ENCODE measurements at places on chromosomes 3 and 15.
A peak's percentile ranks its signal among the peaks of the same experiment; 100 is the strongest.

DNA sequence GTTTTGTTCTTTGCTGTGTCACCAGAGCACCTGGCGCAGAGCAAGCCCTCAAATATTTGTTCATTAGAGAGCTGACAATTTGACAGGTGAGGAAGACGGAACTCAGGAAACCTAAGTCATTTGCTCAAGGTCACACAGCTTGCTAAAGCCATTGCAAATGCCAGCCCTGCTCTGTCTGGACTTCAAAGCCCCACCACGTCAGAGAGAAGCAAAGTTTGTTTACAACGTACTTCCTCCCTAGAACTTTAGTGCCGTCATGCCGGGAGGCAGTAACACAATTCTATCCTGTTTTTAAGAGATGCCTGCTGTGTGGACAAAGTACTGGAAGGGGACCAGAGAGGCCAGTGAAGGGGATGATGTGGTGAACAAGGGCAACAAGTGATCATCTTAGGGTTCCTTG, 216.6 kb upstream of the PRICKLE2 start:
- DNase-seq = no peak

DNA sequence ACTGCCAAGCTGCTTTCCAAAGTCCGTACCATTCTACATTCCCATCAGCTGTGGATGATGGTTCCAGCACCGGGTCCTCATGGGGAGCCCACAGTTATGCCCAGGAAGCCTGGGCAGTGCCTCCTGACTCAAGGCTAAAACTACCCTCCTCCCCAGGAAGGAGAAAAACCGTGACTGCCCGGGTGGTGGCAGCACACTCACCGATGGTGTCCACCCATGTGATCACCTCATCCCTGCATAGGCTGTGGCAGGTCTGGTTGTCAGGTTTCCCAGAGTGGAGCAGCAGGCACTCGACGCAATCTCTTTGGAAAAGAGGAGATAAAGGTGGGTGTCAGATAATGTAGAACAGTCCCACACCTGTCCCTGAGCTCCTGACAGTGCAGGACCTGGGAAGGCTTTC, 38.6 kb downstream of the UMPS start:
- DNase-seq = peak; percentile 38

DNA sequence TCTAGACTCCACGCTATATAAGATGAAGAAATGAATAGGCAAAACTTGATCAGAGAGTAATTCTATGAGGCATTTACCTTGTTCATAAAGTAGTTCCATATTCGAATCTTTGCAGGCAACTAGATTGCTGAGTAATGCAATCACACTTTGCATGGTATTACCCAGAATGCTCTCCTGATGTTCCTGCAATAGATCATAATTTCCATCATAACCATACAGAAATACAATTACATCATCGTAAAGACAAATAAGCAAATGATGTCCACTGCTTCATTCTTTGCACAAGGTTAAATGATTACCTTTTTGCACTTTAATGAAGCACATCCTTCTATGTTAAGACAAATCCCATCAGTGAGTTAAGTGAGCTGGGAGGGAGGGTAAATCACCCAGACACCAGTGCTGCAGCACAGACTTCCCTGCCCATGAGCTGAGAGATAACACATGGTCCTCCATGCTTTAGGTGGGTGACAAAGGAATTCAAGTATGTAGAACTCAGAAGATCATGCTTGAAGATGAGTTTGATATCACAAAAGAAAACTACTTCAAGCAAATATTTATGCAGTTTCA, 366.7 kb downstream of the CTNNB1 start:
- no peak for DNase-seq

GRCh38 chr3:102796804-102797203, 362.0 kb downstream of the ZPLD1 start:
- DNase-seq = no peak

DNA sequence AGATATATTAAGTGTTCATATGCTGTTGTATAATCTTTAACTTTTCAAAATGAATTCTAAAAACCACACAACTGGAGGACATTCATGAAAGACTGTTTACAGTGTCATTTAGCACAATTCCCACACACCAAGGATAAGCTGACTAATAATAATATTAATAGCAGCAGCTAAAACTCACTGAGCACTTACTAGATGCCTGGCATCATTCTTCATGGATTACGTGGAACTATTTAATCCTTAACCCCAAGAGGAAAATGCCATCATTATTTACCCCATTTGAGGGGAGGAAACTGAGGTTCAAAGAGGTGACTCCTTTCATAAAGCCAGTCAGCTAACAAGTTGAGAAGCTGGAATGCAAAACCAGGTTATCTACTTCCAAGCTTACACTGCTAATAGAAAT, 77.0 kb downstream of the TMEM108 start:
- DNase-seq = no peak

DNA sequence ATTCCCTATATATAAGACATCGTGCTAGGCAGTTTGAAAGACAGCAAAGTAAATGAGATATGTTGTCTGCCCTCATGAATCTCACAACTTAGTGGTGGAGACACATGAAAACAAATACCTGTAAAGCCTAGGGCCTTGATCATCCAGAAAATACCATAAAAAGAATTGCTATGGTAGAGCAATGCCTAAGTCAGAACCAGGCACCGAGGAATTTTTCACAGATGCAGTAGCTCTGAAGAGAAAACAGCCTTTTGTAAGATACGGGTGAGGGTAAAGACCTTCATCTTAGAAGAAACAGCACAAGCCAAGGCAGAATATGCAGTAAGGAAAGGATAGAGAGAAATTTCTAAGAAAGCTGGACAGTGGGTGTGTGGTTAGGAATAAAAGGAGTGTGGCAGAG, 36.1 kb downstream of the CD200R1L start:
- DNase-seq = no peak

GRCh38 chr3:10515396-10515795, 10.0 kb upstream of the ATP2B2 start:
- DNase-seq = no peak

DNA sequence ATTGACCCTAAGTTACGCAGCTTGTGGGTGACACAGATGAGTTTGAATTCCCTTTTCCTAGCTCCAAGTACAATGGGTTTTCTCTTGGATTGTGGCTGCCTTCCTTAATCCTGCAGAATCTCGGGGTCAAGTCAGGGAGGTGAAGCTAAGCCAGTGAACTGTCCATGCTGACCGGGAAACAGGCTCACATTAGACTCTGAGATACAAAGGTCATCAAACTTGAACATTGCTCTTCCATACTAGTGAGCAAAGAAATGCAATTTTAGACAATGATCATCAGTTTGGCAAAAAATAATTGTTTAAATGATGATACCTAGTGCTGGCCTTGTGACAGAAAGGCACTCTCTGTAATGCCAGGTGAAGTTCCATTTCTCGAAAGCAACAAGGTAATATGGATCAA, 31.6 kb downstream of the SLC6A1 start:
- no peak for DNase-seq

DNA sequence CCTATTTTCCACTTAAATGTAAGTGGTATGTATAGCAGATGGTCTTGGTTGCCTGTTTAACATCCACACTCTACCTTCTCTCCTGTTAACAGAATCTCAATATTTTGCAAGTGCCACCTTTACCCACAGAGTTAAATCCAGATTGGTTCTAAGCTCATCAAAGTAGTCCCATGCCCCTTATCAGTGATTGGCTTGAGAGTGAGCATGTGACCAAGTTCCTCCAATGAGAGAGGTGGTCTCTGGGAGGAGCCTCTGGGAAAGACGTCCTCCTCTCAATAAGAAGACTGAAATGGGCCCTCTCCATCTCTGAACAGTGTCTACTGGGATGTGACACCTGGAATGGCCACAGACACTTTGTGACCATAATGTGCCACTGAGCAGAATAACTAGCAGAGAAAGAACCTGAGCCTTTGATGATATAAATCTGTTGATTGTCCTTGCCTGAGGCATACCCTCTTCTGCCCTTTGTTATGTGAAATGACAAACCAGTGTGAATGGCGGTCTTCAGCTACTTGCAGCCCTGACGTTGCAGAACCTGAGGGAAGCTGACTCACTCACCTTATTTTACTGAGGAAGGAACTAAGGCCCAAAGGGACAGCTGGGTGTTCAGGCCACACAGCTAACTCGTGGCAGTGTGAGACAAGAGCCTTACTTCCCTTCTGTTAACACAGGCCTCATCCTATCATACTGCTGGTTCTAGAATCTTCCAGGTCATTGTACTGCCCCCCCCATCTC, 42.4 kb upstream of the LARS2 start:
- peak; percentile 56 for DNase-seq

DNA sequence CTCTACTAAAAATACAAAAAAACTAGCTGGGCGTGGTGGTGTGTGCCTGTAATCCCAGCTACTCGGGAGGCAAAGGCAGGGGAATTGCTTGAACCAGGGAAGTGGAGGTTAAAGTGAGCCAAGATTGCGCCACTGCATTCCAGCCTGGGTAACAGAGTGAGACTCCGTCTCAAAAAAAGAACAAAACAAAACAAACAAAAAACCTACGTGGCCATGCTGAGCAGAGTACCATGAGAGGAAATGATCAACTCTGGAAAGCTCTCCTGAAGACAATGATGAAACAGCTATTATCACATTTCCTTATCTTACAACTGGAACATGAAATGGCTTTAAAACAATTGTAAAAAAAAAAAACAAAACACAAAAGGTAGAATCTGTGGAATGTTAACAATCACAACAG, 75.2 kb downstream of the CHSY1 start:
- DNase-seq = peak; percentile 36

DNA sequence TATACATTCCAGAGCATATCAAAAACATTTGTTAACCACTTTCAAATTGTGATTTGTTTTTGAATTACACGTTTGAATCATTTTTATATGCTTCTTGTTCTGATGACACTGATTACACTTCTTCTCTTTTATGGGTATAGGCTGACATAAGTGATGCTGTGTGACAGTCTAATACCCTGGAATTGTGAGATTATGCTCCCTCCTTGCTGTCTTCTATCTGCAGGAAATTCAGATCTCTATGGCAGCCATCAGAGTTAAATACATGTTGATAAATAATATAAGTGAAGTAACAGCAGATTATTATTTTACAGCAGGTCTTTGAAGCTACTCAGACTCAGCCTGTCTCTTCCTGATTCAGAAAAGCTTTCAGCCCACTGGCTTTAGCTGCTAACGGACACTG, 248.9 kb downstream of the ZMAT3 start:
- DNase-seq = no peak

Data from inflammatory macrophage treated with lipopolysaccharide for 4 hours (primary cell).